Bone marrow (tissue), 2 donors: ENCODE measurements at places on chromosomes 4 and X.

GRCh38 chr4:105619188-105619931 is 66.9 kb downstream of the ARHGEF38 start:
- DNase-seq: no peak

DNA sequence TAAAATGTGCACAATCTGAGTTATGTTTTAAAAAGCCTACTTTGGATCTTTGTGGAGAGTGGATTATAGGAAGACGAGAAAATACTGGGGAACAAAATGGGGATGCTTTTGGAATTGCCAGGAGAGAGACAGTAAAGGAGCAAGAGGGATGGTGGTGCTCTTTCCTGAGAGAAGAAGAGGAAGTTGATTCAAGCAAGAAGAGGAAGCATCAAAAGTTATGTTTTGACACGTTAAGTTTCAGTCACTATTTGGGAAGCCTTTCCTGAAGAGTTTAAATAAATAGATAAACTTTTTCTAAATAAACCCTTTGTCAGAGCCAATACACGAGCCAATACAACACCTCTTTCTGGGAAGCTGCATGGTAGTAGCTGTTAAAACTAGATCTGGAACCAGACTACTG is 394.1 kb downstream of the GALNTL6 start:
- no peak for DNase-seq

DNA sequence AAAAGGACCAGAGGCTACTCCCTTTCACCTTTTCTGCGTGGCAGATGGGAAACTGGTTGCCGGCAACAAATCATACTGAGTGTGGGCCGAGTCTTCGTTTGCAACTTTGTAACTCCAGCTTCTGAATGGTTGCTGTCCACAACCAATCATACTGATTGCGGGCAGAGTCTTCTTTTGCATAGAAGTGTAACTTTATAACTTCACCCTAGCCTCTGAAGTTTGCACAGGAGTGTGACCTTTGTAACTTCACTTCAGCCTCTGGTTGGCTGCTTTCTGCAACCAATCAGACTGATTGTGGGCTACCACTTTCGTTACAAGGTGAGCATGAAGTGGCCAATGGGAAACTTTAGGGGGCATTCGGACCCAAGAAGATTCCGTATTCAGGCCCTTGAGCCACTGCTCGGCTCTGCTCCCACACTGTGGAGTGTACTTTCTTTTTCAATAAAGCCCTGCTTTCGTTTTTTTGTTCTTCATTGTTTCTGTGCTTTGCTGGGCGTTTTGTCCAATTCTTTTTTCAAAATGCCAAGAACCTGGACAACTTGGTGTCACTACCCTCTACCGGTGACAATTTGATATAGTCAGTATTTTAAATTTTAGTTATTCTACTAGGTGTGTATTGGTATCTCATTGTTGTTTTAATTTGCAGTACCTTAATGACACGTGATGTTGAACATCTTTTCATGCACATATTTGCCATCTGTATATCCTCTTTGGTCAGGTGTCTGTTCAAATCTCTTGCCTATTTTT is 9.0 kb upstream of the PAGE5 start:
- no peak for DNase-seq

- DNase-seq: no peak
Measured at GRCh38 chr4:100240008-100240407, 49.7 kb upstream of the DDIT4L start.

GRCh38 chr4:53098681-53099121 is 236.6 kb downstream of the RASL11B start:
- no peak for DNase-seq

DNA sequence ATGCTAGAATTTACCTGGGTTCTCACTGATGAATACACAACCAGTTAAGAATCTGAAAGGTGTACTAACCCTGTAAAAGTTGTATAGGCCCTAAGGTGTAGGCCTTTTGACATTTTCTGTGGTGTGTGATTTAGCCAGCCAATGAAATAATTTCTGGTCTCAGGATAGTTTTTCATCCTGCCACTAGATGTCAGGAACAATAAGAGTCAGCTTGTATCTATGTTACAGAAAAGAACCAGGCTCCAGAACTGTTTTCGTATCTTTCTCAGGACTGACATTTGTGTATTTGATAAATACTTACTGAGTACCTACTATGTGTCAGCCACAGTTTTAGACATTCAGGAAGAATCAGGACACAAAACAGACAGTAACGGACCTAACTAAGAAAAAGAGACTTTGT is 673.6 kb upstream of the TENM3 start:
- DNase-seq: no peak

GRCh38 chrX:86021652-86022289 is 25.6 kb downstream of the CHM start:
- DNase-seq: no peak

- DNase-seq: no peak
Measured at GRCh38 chr4:3075652-3075981, 1.1 kb downstream of the HTT start.

DNA sequence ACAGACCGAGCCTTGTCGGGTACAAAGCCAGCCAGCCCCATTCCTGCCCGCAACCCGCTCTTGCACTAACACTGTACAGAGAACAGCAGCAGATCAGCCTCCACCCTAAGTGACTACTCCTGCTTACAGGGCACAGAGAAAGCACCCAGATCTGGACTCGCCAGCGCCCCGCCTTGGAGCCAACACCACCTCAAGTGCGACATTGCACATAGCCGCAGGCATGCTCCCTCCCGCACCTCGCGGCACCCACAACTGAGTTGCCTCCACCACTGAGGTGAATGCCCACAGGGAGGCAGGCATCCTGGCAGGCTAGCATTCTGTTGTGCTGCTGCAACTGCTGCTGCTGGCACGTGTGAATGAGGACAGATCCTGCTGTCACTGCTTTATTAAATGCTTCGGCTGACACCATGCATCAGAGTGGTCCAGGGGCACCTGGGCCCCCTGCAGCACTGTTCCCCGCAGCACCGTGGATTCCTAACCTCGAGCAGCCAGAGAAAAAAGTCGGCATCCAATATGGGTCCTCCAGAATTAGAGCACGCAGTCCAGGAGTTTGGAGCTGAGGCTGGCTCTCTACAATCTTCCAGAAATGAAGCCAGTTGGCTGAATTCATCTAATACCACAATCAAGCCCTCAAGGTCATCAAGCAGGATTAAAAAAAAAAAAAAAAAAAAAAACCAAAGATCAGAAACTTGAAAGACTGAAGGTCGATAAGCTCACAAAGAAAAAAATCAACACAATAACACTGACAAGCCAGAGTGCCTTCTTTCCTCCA is 352.9 kb downstream of the GASK1B start:
- DNase-seq: no peak

DNA sequence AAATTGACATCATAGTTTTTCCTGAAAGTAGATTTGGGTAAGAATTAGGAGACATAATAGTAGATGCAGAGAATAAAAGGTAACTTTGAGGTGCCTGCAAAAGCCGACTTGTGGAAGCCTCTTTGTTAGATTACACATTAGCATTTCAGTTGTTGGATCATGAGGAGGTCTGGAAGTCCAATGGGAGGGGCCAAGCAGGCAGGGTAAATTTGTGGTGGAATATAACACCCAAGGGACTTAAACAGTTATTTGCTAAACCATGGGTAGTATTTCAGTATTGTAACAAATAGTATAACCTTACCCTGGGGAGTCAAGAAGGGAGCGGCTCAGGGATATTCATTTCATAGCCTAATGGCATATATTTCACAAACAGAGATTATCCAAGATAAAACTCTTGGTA is 810.7 kb upstream of the AMOT start:
- DNase-seq: no peak
